ENCODE measurements at places on chromosomes 3 and 15. TPM values are rescaled to one million over a fixed set of nuclear protein-coding genes. Genes with fewer than 3 reads are reported as not detected.

Gene BCL6
- 46.2 TPM for total RNA-seq

Gene FSTL1
- 376 TPM for total RNA-seq

Gene DAPK2
- 0.78 TPM for total RNA-seq

Gene DENND4A
- total RNA-seq: 17.4 TPM

All from epithelial cell of alveolus of lung (primary cell).